ENCODE measurements at places on chromosomes 5 and 9.
A peak's percentile ranks its signal among the peaks of the same experiment; 100 is the strongest.

DNA sequence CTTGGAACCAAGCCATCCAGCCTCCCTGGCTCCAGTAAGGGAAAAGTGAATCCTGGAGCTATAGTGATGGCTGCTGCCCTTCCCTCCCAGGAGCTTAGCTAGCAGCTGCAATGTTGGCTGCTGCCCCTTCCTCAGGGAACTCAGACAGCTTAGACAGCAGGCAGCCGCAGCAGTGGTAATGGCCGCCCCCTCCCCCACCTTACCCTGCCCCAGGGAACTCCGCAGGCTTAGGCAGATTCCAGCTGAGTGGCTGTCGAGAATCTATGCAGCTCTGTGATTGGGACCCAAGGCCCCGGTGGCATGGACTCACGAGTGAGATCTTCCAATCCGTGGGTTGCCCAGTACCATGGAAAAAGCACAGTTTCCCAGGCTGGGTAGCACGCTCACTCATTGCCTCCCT is 378.6 kb downstream of the NNT start:
- no peak for ATAC-seq

DNA sequence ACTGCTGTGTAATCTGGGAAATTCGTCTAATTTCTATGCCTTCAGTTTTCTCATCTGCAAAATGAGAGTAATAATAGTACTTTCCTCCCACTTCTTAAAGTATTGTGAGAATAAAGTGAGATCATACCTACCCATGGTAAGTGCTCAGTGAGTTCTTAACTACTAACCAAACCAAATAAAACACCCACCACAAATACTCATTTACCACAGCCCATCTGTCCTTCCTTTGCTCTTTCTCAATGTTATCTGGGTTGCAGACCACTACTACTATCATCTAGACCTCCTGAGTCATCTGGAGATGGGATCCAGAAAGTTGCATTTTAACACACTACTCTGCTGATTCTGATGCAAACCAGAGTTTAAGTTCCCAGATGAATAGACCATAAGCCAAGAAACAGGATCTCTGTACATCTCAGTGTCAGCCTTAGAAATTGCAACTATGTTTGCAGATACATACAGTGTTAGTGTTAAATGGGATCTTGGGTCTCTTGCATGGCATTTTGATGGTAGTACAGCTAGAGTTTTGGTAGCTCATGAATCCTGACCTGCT is 105.4 kb upstream of the ATP10B start:
- no peak for ATAC-seq

DNA sequence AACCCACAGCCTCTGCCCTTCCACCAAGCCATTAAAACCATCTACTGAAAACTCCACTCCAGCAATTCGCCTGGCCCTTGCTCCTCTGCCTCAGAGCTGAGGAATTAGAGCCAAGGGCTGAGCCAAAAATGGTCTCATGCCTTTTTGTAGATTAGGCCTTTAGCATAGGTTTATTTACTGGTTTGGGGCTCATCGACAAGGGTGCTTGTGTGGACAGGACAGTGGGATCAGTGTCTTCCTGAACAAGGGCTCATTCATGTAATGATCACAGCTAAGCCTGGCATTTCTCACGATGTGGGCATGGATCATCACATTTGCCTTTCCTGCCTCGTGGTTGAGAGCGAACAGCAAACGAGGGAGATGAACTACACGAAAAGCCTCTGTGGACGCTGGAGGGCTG is 59.2 kb upstream of the PHF24 start:
- ATAC-seq: no peak

DNA sequence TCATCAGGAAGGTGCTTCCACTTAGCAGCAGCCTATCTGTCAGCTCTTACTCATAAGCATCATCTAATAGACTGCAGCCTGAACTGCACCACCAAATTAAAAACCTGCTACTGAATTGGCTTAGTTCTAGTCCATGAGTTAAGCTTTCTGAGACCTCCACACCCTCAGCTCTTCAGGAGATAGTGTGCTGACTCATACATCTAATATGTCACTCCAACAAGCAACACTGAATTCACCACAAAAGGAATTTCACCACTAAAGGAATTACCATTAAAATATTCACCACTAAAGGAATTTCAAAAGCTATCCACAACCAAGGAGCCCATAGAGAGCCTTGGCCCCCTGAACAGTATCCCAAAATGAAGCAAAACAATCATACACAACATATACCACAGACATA is 418.5 kb upstream of the RORB start:
- no peak for ATAC-seq

- no peak for ATAC-seq
Observed at GRCh38 chr9:135600296-135600817, 38.8 kb downstream of the PAEP start.

DNA sequence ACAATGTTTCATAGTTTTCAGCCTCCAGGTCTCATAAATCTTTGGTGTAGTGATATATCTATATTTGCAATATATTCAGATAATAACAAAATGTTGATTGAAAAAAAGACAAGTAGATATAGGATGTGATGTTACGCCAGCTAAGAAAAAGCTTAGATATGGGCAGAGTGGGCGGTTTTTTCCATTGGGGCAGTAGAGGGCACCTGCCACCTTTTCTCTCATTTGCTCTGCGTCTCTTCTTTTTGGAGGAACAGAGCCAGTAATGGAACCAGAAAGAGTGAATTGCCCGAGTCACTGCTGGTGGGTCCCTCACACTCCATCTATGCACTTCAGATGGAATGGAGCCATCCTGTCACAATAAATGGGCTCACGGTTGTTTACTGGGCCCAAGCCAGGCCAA is 62.1 kb upstream of the FANCC start:
- no peak for ATAC-seq

DNA sequence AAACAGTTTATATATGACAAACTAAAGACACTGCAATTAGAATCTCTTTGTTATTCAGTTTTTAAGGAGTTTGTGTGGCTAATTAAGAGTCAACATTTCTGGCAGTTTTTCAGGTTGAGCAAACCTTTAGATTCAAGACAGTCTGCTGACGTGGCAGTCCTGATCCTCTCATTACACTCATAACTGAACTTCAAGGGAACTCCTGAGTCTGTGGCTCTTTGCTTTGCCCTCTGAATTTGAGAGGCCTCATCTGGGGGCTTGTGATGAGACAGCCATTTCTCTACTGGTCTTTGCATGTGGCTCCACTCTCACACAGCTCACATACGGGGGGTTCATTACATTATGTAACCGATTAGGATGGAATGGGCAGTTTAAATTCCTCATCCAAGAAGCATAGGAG is 182.9 kb upstream of the MEF2C start:
- no peak for ATAC-seq

GRCh38 chr5:35371951-35372426 is 141.7 kb upstream of the PRLR start:
- ATAC-seq: no peak

- no peak for ATAC-seq
Observed at GRCh38 chr5:147818290-147818689, 13.2 kb downstream of the SPINK1 start.

GRCh38 chr5:77645158-77645994 is 6.9 kb upstream of the OTP start:
- peak; percentile 80 for ATAC-seq

DNA sequence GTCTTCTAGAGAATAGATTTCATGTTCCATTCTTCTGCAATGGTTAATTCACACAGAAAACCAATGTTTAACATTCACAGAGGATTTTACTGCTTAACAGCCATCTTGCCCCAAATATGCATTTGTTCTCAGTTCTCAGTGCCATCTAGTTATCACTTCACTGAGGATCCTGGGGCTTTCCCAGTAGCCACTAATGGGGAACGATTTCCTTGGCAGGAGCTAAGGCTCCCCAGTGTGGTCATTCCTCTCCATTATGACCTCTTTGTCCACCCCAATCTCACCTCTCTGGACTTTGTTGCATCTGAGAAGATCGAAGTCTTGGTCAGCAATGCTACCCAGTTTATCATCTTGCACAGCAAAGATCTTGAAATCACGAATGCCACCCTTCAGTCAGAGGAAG is 3.4 kb downstream of the ERAP2 start:
- no peak for ATAC-seq

DNA sequence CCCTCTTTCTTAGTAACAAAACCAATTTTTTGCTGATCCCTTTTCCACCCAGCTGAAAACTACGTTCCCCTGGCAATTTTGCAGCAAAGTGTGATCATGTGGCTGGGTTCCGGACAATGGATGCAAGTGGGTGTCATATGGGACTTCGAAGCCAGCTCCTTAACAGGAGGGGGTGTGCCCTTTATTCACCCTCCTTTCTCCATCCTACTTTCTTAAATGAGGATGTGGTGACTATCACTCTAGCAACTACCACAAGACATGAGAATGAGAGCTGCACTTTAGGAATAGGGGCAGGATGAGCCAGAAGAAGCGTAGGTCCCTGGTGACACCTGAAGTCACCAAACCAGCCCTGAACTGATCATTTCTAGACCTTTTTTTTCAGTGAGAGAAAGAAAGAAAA is 58.9 kb downstream of the IRF1 start:
- ATAC-seq: no peak

- no peak for ATAC-seq
Observed at GRCh38 chr5:54484219-54484894, 28.9 kb downstream of the HSPB3 start.

DNA sequence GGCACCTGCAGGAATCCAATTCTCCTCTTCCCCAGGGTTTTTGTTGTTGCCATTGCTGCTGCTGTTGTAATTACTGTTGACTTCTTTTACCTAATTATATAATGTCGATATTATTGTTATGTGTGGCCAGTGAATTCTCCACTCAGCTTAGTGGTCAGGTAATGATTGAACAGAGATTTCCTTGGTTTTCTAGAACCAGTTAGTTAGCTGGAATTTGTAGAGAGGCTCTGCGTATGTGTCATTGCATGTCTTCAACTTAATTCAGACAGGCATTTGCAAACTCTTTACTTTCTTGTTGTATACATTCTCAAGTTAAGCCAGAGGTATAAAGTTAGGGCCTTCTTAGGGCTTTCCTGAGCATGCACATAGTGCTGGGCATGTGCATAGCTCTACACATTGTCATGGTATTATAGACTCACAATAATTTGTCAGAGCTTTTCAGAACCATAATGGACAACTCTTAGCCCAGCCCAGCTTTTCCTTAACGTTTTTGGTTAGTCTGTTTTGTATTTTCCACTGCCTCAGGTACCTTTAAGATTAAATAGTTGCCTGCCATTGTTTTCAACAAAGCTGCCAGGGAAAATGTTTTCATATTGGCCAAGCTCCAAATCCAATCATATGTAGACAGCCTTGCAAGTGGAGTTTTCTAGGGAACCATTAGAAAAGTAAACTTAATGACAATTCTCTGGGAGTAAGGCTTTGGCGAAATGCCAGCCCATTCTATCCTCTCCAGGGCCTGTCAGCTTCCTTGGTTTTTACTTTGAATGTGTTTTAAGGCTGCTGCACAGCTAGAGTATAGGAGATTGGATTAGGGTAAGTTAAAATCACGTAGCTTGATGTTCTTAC is 68.1 kb downstream of the UBE2R2 start:
- no peak for ATAC-seq

- no peak for ATAC-seq
Observed at GRCh38 chr9:135074354-135075233, 12.9 kb upstream of the OLFM1 start.

DNA sequence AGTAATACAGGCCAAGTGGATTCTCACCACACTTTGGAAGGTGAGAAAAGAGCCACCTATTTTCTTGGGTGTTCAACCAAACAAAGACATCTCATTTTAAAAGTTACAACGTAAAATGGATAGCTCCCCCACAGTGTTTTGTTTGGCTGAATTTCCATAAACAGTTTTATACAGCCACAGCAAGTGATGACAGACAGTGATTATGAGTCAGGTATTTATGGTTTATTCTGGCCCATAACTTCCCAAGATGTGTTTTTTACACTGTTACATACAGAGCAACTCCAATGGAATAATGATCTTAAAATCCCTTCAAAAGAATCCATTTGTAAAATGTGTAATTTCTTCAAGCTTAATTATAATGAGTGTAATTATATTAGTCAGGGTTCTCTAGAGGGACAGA is 421.3 kb downstream of the TLE1 start:
- ATAC-seq: no peak

GRCh38 chr5:2432076-2432920 is 319.2 kb downstream of the IRX2 start:
- ATAC-seq: no peak

GRCh38 chr5:3127423-3127911 is 376.0 kb upstream of the IRX2 start:
- ATAC-seq: no peak

- no peak for ATAC-seq
Observed at GRCh38 chr9:133275105-133276000, at the start of gene ABO. Gene ABO, minus strand, starts transcription at chr9:133275201.
